ENCODE measurements at places on chromosomes 4 and X.

DNA sequence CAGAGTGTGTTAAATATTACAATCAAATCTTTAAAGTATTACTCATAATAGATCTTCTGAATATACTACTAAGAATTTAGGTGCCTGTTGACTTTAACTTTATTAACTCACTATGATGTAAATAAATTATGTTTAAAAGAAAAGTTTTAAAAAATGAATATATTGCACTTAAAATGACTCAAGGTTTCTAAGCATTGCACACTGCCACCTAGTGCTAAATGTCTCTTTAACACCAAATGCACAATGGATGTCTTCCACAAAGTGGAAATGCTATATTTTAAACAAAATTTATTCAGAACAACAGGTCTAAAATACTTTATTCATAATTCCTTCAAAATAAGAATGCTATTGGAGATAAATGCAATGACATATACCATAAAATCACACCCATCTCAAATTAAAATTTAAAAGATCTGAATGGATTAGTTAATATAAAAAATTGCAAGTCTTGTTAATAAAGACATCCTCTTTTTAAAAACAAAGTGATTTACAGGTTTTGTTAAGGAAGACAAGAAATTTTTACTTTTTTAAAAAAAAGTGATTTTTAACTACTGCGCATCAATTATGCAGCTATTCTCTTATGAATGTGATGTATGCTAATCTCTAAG, 5.5 kb downstream of the INPP4B start:
- no peak for DNase-seq

DNA sequence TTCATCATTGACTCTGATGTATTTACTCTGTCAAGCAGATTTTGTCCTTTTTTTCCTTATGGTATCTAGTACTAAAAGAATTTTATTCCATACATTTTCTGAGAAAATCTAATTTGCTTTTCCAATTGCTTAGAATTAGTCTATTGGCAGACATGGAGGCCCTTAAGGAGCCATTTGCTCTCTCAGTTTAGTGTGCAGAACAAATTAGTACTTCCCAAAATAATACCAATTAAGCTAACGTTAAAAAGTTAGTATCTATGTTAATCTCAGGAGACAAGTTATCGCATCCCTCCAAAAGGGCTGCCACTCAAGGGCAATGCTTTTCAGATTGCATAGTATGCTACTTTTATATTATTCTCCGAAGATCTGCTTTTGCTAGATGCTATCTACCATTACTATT, 47.7 kb downstream of the PDHA2 start:
- DNase-seq, result no peak

- DNase-seq, result no peak
These were observed at the start of gene ALPK1 for GRCh38 chr4:112296949-112297880. Gene ALPK1 (plus strand): TSS chr4:112297369.

DNA sequence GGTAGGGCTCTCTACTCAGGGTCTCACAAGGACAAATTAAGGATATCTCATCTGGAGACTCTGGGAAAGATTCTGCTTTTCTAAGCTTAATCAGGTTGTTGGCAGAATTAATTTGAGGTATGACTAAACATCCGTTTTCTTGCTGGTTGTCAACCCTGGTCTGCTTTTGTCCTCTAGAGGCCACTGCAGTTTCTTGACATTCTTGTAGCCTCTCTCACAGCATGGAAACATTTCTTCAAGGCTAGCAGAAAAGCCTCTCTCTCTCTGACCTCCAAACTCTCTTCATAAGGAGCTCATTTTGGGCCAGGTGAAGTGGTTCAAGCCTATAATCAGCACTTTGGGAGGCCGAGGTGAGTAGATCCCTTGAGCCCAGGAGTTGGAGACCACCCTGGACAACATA, 749.5 kb upstream of the PCDH7 start:
- no peak for DNase-seq

DNA sequence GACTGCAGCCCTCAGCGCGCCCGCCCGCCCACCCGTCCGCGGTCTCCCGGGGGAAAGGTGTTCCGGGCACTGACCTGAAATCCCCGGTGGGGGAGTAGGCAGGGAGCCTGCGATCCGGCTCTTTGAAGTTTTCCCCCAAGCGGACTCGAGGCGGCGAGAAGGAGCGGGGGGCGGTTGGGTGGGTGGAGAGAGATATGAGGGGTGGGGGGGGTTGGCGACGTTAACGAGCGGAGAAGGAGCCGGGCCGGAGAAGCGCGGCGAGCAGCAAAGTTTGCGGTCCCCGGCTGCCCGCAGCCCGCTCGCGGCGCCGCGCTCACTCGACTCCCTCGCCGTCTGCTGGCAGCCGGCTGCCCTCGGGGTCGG, 636 bp downstream of the BCOR start:
- no peak for DNase-seq

DNA sequence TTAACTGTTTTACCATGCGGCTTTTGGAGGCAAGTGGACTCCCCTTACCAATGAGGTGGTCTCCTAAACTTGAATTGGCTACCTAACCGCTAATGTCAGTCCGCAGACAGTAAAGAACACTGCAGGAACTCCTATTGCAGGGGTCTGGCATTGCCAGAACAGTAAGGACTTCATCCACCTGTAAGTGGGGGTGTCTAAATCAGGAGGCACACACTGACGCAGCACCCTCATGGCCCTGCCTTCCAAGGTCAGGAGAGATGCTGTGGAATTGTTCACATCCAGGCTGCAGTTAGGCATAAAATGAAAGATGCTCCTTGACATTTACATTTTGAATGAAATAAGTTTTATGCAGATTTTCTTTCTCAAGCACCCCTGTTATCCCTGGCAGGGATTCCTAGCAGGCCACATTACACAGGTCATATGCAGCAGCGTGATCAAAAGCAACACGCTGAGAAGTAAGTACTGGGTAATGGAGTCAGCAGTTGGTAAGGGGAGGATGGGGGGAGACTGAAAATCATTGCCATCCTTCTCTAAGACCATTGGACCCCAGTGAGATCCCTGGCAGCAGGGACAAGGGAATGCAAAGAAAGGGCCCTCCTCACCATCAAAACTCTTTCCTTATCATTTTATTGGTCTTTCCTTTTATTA, 3.8 kb downstream of the PPARGC1A start:
- no peak for DNase-seq

DNA sequence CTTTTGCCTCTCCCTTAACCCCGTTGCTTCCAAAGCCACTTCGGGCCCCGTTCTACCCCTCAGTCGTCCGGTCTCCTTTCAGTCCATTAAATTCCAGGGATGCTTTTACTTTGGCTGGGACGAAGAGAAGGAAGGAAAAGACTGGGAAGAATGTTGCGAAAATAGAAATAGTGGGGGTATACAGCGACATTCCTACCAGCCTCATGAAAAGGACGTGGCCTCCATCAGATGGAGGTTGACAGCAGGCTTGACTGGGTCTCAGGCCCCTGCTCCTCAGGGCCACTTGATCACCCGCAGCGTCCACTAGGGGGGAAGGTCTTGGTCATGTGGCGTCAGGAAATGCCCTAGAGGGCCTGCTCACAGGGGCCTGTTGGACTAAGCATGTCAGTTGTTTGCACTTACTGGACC, 657 bp upstream of the ANKRD50 start:
- DNase-seq, result no peak

DNA sequence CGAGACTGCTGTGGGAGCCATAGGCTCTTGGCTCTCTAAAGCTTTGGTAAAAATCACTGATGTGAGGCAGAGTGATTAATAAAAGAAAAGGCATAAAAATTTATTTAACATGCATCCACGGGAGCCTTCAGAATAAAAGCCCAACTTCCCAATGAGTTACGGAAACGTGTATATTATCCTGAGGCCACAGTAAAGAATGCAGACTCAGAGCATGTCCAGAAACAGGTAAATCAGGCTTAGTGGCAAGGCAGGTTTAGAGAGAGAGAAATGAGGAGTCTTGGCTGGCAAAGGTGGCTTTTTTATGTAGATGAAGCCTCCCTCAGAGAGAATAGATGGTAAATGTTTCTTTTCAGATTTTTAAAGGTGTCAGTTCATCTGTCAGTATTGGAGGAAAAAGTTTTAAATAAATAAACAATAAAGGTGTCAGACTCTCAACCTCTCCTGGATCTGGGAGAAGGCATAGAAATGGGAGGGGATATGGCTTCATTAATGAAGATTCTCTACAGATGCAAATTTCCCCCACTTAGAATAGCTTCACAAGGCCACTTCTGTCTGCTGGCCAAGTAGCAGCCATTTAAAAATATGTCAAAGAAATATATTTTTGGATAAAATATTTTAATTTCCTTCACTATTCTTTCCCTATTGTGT, 24.0 kb downstream of the C4orf51 start:
- no peak for DNase-seq

GRCh38 chrX:132022198-132022966, 720 bp upstream of the STK26 start:
- DNase-seq, result no peak

GRCh38 chr4:24419181-24420034, 164.9 kb downstream of the DHX15 start:
- peak; percentile 47 for DNase-seq

GRCh38 chr4:152278505-152279233, 257.2 kb downstream of the FBXW7 start:
- DNase-seq, result peak; percentile 10

GRCh38 chr4:78787392-78788006, 11.3 kb downstream of the BMP2K start:
- DNase-seq, result no peak

GRCh38 chrX:19798423-19798822, 89.0 kb downstream of the SH3KBP1 start:
- DNase-seq, result no peak

GRCh38 chr4:145132511-145133098, 34.5 kb downstream of the ABCE1 start:
- no peak for DNase-seq

- no peak for DNase-seq
These were observed 670.6 kb upstream of the ATOH1 start for GRCh38 chr4:93157986-93158385.

- no peak for DNase-seq
These were observed 79.8 kb downstream of the LCORL start for GRCh38 chr4:17941731-17942130.

GRCh38 chr4:79621061-79621460, 213.0 kb upstream of the GK2 start:
- no peak for DNase-seq

GRCh38 chr4:188484256-188484655, 345.0 kb downstream of the TRIML1 start:
- no peak for DNase-seq

- no peak for DNase-seq
These were observed 62.4 kb downstream of the SYNPO2 start for GRCh38 chr4:118950929-118951570.

DNA sequence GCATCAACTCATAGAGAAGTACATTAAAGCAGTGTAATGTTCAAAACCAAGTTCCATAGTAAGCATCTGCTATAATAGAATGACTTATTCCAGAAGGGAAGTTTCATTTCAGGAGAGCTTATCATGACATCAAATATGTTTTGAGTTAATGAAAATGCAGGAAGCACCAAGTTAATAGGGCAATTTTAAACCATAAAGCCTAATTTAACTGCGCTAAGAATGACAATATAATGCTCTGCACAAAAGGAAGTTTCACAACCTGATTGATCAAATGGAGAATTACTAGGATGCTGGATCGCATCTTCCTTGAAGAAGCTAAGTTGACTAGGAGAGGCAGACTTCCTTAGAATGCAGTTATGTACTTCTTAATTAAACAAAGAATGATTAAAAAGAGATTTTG, 416.9 kb upstream of the MAGEB2 start:
- no peak for DNase-seq
